ENCODE measurements at places on chromosomes 1 and 21.

- no peak for DNase-seq
These were observed 35.9 kb upstream of the NEK2 start for GRCh38 chr1:211711315-211711705.

GRCh38 chr21:45788637-45789506 lies 145.3 kb downstream of the PCBP3 start:
- DNase-seq = no peak

DNA sequence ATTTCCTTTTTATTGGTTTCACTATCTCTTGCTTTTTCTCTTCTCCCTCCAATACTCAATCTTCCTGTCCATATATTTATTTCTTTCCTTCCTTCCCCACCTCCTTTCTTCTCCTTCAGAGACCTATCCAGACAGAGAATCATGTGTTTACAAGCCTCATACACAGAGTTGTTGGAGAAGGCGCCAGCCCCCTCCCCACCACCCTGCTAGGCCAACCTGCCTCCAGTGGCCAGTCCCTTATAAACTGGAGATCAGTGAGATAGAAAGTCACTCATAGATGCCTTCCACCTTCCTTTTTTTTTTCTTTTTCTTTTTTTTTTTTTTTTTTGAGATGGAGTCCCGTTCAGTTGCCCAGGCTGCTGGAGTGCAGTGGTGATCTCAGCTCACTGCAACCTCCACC lies 53.3 kb downstream of the CD247 start:
- no peak for DNase-seq

DNA sequence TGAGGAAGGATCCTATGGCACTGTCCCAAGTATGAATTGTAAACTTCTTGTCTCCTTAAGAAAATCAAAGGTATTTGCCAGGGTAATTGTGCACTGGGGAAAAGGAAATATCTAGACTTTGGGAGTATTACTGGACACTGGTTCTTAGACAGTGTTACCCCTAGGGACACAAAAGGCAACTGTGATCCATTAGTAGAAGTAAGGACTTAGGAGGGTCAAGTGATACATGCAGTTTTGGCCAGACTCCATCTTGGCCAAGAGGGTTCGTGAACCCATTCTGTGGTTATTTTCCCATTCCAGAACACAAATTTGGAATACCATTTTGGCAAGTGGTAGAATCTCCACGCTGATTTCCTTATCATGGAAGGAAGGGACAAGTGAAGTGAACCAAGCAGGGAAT lies 98.1 kb downstream of the TM2D1 start:
- no peak for DNase-seq

DNA sequence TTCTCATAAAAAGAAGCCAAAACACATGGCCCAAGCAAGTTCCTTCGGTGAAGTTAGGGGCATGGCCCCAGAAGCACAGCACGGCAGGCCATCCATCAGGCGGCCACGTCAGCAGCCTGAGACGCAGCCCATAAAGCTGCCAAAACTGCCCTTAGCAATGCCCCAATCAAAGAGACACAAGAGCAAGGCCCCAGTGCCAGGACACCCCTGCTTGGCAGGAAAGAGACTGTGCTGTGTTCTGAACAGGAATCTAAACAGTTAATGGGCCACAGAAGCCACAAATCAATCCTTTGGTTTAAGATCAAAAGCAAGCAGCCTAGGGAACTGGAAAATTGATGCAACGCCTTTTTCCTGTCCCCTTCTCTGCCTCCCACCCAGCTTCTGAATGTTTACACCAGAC lies 497.0 kb upstream of the USP24 start:
- DNase-seq = no peak

- no peak for DNase-seq
These were observed 23.4 kb upstream of the ABCG1 start for GRCh38 chr21:42195378-42196031.

DNA sequence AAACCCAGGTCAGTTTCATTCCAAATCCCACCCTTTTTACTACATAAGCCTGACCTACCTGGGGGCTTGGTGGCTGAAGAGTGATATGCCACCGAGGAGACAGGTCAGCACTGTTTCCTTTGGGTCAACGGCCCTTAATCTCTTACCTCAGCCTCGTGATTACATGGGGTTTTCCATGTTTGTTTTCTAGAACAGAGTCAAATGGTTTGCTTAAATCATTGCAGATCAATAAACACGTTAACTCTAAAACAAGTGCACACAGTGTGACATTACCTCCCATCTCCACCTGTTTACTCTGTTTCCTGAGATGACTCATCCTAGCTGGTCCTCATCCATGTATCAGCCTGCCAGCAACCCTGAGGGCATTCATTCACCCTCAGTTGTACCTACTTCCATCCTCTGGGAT lies 40.8 kb upstream of the TP53BP2 start:
- no peak for DNase-seq

- DNase-seq = no peak
These were observed 46.6 kb downstream of the MAST2 start for GRCh38 chr1:45850017-45850416.

GRCh38 chr1:231460614-231461013 lies 38.5 kb upstream of the EGLN1 start:
- DNase-seq = peak; percentile 30

- DNase-seq = no peak
These were observed 5.9 kb downstream of the TNR start for GRCh38 chr1:175737451-175737850.

DNA sequence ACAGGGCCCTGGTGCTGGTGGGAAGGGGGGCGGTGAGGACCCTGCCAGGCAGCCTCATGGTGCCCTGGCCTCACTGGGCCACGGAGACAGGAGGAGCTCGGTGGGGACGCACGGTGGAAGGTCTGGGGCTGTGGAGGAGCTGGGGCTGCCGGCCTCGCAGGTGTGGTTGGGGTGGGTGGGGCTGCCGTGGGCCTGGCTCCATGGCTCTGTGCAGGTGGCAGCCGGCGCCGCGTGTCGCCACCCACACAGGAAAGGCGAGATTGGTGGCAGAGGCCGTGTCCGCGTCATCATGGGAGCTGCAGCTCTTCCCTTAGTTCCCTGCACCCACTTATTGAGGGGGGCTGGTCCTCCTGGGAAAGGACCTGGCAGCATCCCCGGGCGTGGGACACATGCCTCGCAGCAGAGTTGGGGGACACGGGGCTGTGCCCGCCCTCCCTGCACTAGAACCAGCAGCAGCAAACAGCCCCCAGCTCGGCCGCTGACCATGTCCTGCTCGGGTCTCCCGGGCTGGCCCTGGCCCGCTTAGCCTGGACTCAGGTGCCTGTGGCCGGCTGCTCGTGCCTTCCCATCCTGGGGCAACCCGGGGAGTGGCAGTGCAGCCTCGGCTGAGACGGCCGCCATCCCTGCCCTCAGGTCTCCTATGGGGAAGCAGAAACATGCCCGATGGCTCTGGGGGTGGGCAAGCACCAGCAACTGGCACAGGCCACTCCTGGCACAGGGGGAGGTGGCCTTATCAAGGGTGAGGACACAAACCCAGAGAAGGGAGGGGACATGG lies 7.5 kb upstream of the TTC34 start:
- no peak for DNase-seq

GRCh38 chr1:108823632-108824031 lies 33.3 kb downstream of the AKNAD1 start:
- no peak for DNase-seq

DNA sequence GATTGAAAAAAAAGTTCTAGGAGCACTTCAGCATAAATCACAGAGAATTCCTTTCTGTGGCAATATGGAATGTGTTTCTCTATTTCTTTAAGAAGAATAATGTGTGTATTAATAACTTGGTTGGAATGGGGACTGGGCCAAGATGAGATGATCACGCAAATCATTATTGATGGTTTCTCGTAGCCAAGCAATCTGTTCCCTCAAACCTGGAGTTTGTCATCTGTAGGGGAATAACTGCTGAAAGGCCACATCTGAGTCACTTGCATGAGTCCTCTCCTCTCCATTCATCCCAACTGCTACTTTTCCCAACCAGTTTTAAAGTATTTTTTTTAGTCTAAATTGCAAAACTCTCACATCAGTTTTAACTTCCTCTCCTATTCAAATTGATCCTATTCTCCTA lies 480.4 kb downstream of the PLPP3 start:
- DNase-seq = no peak

DNA sequence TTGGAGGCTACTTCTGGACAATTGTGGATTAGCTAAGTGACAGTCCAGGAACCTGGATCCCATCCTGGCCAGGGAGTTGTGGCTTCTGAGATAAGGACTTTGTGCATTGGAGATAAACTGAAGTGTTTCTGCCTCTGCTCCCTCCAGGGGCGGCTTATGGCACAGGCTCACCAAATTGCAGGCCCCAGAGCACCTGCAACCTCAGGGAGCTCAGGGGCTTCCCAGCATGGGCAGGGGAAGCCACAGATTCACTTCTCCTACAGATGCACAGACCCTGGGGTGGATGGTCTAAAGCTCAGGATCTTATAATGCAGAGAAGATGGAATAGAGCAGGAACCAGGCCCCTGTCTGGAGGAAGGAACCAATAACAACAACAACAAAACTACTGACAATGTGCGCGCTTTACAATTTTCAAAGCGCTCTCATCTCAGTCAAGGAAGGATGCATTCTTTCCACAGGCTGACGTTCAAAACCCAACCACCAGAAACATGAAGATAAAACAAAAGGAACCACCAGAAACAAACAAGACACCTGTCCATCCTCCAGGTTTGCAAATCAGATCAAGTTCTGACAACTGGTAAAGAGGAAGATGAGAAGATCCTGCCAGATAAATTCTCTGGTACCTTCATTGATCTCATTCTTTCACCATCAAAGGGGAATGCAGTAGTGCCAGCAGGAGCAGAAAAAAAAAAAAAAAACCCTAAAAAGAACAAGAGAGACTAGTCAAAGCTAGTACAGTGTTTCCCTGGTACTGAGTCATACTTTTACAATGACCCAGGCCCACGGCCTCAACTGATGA lies 121.0 kb upstream of the IRF2BP2 start:
- no peak for DNase-seq

DNA sequence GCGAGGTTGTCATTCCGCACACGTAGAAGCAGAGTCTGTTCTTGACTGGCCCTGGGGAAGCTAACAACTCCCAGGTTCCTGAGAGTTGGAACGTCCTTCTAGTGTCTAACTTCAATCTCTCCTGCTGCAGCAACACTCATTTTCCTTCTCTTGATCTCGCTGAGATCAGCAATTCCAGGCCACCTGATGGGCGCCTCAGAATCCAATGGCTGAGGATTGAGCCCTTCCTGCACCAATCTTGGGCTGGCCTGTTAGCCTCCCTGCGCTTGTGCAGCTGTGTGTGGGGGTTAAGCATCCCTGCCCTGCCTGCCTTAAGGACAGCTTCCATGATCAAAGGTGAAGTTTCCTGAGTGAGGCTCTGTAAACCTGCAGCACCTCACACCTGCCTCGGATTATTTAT lies 87.9 kb downstream of the SYT2 start:
- no peak for DNase-seq

DNA sequence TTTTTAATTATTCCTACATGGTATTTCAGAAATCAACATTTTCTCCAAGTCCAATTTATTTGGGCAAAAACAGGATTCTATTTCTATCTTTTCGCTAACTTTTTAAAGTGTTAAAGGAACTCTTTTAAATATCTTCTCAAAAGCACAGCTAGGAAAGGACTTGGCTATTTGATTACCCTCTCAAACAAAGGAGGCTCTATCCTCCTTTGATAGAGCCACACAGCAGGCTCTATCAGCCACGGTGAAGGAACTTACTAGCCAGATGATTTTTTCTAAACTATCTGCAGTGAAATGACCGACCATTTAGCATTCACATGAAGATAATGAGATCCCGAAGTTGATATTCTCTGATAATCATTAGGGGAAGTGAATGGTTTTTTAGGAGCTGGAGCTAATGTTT lies 9.1 kb downstream of the ANGPTL7 start:
- no peak for DNase-seq

DNA sequence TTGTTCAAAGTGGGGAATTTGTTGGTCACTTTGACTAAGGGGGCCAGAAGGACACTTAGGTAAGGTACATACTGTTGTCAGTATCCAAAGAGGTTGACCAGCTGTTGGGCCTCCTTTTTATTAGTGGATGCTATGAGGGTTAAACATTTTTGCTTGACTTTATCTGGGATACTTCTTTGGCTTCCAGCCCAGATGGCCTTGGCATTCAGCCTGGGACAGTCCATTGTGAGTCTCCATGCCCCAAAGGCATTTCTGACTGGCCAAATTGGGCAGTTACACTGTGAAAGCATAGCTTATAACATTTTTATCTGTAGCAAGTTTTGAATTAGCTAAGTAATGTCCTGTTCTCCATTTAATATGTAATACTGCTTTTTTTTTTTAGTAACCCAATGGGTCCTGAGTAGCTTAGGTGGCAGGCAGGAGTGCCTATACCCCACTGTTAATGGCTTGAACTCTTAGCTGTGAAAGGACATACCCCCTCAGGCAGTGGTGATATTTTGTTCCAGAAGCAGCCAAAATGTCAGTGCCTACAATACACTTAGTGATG lies 35.4 kb upstream of the CD1D start:
- DNase-seq = no peak

GRCh38 chr1:208131621-208132286 lies 112.4 kb downstream of the PLXNA2 start:
- DNase-seq = no peak

DNA sequence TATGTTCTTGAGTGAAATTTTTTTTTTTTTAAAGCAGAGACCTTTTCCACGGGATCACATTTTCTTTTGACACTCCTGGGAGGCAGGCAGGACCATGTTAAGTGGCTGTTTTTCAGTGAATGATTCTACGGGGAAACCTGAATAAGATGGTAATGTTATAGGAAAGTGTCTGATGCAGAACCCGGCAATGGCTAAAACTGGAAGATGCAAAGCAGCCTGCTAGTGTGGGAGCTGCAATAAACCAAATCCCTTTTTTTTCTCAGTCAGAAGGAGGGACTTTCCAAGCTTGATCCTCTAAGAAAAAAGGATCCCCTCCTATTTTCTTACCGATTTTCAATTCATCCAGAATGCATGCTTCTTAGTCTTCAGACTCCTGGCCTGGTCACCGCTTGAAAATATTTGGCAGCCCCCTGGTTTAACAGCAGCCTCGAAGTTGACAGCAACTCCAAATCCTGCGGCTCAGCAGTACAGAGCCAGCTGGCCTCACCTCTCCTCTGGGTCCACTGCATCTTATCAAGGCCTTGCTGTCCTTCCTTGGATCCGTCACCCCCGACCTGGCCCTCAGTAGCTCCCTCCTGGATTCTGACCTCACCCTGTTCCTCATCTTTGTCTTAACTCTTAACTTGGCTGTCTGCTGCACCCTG lies 5.6 kb downstream of the MX2 start:
- DNase-seq = no peak

DNA sequence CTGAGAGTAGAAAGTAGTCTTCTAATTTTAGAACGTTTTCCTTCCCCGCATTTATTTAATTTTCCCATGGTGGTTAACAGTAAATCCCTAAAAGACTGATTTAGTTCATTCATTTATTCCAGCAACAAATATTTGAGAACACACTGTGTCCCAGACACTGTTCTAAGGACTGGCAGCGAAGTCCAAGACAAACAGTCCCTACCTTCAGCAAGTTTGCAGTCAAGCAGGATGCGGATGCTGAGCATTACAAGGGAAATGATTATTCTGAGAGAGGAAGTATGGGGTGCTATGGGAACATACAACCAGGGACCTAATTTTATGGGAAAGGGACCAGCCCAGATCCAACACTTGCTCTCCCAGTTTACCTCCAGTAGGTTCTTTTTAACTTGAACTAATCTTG lies 1.2 kb upstream of the C1orf74 start:
- no peak for DNase-seq
